ENCODE measurements at places on chromosomes 6 and 20. TPM values are rescaled to one million over a fixed set of nuclear protein-coding genes. Genes with fewer than 3 reads are reported as not detected.

DNA sequence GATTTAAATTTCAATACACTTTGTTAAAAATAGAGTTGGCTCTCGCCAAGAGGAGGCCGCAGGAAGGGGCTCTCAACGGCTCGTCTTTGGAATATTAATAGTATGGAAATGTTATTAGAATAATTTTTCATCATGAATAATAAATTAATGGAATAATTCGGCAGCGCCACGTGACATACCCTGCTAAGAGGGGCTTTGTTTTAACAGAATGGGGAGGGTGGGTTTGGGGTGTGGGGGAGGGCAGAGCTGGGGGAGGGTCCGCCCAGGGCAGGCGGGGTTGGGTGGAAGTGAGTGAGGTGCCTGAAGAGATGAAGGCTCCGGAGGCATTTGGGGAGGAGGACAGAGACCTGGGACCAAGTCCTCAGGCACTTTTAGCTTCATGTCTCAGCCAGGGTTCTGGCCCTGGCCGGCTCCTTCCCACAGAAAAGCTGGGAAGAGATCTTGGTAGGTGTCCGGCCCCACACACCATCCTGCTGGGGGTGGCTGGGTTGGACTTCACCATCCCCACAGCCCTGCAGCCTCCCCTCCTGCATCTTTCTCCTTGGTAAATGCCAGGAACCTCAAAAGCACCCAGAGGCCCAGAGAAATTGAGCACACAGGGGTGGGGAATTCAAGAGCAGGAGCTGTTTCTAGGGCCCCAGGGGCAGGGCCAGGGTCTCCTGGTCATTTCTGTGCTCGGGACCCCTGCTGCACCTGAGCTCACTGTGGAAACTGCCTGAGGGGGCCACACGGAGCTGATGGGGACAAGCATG, 93.6 kb upstream of the BHLHE23 start:
- no peak for DNase-seq

GRCh38 chr6:84764332-84765049, at the start of gene TBX18:
Gene TBX18 (minus strand): TSS chr6:84764598. CDS start chr6:84764181, 417 bp downstream.
- no peak for DNase-seq

DNA sequence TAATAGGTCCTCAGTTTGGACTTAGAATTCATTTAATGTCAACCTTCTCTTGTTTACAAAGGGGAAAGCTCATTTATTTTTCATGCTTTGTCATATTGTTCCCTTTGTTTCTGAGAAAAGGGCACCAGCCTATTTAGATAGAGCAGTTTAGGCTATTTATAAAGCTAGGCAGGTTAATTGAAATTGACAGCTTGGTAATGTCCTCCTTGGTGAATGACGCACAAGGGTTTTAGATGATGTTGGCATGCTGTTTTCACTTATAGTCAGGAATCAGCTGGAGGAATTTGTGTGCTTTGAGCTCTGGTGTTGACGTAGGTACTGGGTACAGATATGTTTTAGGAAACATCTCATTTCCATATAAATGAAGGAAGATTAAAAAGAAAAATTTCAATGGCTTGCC, 45.2 kb downstream of the BCKDHB start:
- DNase-seq: no peak

GRCh38 chr6:20448828-20449227, 47.1 kb downstream of the E2F3 start:
- DNase-seq: no peak

GRCh38 chr20:58538752-58539151, 23.6 kb upstream of the APCDD1L start:
- DNase-seq: no peak

DNA sequence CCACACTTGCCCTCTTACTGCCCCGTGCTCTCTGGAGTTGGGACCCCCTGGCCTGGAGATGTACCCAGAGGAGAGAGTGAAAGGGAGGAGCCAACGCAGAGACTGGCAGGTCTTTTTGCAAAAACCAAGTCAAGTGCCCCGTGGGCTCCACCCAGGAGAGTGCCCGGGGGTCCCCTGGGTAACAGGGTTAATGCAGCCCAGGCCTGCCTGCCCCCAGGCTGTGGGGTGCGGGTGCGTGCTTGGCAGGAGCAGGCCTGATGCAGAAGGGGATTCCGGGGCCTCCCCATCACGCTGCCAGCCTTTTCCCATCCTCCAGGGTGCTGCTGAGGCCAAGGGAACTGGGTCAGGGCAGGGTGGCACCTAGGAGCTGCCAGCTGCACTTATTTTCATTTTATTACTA, 184.4 kb downstream of the ERMARD start:
- no peak for DNase-seq

DNA sequence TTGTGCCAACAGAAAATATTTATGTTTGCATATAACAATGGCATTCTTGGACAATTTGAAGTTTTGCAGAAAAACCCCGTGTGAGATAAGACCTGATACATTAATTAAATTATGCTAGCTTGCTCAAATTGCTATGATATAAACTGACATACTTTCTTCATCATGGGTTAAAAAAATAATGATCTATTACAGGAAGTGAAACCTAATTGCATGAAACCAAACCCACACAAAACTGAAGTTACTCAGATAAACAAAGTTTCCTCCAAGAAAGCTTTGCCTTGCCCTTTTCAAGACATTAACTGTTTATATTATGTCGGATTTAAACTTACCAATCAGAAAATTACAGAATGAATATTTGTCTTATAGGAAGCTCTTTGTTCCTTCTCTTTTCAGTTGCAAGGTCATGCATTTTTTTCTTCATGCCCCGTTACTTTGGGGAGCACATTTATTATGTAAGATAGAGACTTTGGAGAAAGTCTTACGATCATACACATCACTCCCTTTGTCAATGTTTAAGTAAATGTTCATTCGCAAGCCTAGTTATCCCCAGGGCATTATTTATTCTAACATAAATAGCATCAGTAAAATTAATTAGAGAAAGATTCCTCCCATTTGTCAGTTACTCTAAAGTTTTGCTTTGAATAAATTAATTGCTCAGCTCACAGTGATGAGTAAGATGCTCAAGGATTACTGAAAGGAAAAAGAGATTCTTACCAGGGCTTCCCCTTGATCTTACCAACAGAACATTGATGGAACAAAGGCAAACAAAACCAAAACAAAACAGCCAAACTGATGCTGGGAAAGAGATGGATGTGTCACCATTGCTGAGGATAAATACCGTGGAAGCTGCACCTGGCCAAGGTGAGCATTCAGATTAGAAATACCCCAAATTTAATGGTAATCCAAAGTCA, 14.8 kb upstream of the TMEM244 start:
- no peak for DNase-seq

- no peak for DNase-seq
These were observed 154.0 kb upstream of the KCNG1 start for GRCh38 chr20:51176876-51177275.

GRCh38 chr6:38213251-38213658, 393.7 kb downstream of the ZFAND3 start:
- no peak for DNase-seq

GRCh38 chr20:35638751-35639150, 23.1 kb downstream of the SPAG4 start:
- DNase-seq: no peak

GRCh38 chr6:113340371-113340770, 516.8 kb upstream of the MARCKS start:
- no peak for DNase-seq

DNA sequence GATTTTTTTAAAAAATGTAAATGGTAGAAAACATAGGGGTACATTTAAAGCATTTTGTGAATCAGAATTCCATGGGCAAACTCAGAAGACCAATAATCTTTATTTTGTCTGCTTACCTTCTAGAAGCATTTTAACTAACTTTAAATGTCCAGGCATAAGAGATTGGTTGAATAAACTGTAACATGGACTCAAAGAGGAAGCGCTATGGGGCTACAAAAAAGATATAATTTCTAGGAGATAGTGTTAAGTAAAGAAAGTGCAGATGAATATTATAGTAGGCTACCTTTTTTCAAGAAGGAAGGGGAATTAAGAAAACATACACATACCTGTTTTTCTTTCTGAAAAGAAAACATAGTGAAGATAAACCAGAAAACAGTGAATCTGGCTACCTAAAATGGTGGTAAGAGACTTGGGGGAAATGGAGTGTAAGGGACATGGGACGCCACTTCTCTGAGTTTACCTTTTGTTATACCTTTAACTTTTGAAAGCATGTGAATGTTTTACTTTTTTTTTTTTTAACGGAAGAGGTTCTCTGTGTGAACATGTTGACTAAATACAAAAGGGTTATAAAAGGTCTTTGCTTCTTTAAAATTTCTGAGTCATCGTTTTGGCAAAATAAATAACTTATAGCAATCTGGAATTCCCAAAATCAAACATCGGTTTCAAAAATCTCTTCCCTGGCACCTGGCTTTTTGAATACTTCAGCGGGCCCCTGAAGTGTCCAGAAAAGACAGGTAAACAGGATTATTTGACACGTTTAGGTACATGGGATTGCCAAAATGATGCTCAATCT, 133.4 kb downstream of the OR2B2 start:
- no peak for DNase-seq

- no peak for DNase-seq
These were observed 504.3 kb downstream of the EYS start for GRCh38 chr6:65202738-65203137.

DNA sequence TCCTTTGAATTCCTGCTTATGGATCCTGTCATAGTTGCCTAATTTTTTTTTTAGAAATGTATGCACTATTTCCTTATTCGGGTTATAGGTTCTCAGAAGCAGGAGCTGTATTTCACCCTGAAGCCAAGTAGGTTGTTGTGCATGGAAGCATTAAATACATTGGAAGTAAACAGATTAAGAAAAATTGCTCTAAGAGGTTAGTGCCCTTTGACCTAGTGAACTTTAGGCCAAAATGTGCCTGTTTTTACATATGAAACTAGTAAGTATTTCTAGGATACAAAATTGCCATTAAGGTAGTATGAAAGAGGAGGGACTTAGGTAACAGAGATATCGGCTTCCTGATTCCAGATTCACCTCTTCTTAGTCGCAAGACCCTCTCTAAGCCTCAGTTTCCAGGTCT, 377.9 kb downstream of the SYNE1 start:
- no peak for DNase-seq

DNA sequence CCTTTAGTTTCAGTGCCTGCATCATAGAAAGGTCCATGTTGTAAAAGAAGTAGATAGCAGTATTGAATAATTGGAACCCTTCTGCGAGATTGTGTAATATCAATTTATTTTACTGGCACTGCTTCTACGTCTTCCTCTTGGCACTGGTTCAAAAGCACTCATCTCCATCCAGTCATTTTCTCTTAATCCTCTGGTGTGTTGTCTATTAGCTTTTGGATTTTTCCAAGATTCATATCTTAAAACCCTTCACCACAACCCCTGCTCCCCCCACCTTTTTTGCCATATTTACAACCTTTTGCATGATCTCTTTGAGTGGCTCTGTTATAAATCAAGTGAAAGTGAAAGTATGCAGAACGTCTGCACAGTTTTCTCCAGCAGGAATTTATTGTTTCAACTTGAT, 76.6 kb upstream of the HSF2 start:
- DNase-seq: no peak

GRCh38 chr6:35776364-35777215, at the start of gene CLPSL2:
Gene CLPSL2 (plus strand): TSS chr6:35776598. CDS start chr6:35776619, 21 bp downstream.
- DNase-seq: no peak

DNA sequence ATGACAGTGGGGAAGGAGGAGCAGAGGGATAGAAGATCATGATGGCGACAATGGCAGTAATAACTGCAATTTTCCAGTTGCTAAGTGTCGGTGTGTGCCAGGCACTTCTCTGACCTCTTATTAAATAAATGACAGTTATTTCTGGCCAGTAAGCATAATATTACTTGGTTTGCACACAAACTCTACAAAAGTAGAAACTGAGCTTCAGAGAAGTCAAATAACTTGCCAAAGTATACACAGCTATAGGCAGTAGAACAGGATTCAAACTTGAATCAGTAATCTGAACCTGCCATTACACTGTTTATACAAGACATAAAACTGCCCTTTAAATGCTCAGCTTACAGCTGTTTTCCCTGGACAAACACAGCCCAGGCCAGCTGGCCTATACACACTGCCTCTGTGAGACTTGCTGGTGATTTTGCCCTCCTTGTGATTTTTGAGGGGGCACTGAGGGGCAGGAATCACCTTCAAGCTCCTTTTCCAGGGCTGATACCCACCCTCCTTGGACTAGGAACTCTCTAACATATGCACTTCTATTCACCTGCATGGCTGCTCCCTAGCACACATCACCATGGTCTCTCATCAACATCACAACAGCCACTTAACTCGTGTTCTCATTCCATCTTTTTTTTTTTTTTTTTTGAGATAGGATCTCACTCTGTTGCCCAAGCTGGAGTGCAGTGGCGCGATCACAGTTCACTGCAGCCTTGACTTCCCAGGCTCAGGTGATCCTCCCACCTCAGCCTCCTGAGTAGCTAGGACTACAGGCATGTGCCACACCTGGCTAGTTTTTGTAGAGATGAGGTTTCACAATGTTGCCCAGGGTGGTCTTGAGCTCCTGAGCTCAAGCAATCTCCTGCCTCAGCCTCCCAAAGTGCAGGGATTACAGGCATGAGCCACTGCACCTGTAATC, 63.6 kb downstream of the SLC23A2 start:
- DNase-seq: no peak

DNA sequence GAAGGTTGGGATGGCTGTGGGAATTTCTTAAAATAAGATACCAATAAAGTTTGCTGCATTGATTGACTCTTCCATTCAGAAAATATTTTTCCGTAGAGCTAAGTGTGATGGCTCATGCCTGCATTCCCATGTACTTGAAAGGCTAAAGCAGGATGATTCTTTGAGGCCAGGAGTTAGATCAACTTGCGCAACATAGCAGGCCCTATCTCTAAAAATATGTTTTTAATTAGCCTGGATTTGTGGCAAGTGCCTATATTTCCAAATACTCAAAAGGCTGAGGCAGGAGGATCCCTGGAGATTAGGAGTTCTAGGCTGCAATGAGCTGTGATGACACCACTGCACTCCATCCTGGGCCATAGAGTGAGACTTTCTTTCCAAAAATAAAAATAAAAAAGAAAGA, 431.2 kb upstream of the PTCHD4 start:
- no peak for DNase-seq

The TXLNB gene
- total RNA-seq: 0.24 TPM

The MOG gene
- total RNA-seq: not detected

The RAD21L1 gene
- not detected for total RNA-seq

All from natural killer cell (primary cell).